ENCODE measurements at places on chromosomes 4 and X. TPM values are rescaled to one million over a fixed set of nuclear protein-coding genes. Genes with fewer than 3 reads are reported as not detected.

DNA sequence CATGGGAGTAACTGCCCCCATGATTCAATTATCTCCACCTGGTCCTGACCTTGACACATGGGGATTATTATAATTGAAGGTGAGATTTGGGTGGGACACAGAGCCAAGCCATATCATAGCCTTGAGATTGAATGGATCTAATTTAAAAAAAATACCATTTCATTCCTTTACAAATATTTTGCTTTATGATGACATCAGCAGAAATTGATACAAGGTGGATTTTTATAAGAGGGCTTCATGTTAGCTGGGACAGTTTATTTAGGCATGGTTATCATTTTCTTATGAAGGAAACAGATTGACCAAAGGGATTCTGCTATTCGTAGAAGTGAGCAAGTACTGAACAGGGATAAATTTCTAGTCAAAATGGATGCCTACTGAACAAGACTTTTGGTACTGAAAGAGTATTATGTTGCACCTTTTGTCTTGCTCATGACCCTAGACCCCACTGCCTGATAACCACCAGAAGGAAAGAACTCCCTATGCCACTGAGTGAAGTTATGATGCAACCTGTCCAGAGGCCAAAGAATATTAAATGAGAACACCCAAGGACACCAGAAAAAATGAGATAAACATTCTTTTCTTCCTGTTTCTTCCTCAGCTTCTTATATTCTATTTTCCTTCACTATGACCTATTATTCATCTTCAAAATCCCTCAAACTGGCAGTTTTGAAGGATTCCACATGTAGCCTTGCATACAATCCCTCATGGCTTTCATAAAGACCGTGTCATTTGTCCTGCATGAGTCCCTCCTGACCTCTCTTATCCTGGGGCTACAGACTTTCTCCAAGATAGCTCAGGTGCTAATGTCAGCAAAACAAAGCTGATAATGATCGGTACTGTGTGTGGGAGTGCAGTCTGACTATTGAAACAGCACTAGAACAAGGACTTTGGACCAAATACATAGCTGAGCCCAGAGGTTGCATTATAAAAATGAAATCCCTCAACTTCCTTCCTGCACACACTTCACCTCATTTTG is 118.3 kb downstream of the AFF2 start:
- no peak for DNase-seq

DNA sequence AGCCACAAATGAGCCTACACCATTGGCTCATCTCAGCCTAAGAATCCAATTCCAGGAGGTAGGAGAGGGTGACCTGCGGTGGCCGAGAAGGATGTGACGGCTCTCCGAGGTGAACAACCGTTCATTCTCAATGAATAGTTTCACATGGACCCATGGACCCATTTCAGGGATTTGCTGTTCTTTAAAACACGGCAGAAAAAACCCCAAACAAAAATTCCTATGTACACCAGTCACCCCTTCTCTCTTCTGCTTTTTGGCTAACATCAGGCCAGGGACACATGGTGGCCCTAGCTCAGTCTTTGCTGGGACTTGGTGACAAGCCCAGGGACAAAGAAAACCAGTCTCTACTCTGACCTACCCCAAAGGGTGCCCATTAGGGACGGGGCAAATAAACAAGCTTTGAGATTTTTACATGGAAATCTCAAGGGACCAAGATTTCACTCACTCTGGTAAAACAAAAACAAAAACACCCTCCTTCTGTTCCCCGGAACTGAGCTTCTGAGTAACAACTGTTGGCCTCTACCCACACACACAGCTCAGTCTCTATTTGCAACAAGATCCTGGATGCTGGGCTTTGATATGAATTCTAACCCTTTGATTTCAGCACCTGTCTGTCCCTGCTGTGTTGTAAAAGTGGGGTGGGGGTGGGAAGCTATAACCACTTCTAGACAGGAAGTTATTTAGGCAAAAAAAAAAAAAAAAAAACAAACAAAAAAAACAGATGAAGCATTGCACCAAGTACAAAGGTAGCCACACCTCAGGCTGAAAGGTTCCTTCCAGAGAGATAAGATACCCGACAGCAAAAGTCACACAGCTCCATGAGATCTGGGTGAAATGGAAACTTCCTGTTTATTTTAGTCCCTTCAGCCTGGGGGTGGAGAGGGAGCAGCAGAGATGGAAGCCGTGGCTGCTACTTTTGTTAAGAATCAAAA is 49.0 kb downstream of the DDX3X start:
- DNase-seq: peak; percentile 51

TENM3 gene
- total RNA-seq: 13.8 TPM

- DNase-seq: no peak
These were observed 270.5 kb upstream of the GPC4 start for GRCh38 chrX:133685822-133686221.

GRCh38 chr4:71231129-71232055 is 107.4 kb upstream of the SLC4A4 start:
- DNase-seq: no peak

DNA sequence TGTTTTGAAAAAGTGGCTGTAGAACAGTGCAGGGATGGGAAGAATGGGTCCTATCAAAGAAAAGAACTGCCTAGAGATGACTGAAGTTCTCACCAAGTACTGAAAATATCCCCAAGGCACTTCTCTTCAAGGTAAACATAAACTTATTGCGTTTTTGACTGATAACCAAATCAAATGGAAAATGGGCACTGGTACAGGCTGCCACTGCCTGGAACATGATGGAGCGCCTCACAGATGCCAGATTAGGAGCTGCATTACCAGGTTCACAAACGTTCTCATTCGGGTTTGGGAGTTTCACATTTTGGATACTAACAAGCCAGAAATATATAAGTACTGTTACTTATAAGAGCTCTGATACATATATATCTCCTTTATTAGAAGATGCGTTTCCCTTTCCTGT is 141.3 kb downstream of the CBR4 start:
- DNase-seq: no peak

DNA sequence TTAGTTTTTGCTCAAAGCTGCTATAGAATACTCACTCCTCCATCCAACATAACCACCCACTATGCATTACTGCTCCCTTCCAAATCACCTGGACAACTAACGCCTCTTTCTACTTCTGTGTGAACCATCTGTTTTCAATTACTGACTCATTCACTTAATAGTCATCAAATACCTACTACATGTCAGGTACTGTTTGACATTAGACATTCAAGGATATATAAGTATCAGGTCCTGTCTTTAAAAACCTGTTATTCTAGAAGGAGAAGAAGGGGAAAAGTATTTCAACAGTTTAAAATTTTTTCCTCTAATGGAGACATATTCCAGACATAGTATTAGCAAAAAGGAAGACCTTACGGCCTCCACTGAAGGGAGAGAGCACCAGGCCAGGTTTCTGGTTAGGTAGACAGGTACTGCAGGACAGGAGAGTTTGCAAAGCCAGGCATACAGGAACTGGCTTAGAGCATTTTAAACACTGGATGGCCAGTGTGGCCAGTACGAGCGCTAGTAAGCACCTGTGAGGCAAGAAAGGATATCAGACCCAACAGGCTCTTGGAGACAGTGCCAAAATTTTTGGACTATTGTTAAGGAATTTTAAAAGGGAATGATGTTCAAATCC is 39.0 kb downstream of the SH3RF1 start:
- DNase-seq: no peak

CT45A6 gene
- total RNA-seq: not detected

DNA sequence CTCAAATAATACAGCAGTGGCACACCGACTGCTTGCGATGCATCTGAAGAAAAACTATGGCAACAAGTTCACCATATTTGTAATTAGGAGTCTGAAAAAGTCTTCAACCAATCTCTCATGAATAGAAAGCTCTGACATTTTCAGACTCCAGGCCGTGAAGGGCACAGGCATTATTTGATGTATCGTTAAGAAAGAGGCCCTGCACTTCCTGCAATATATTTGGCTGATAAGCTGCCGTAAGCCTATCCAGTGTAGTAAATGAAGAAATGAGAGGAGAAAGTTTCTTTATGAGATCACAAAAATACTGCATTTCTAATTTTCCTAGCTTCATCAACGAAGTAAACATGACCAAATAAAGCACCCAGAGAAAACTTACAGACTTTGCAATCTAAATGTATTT is 613.8 kb upstream of the TECRL start:
- DNase-seq: no peak

ASB9 gene
- 24.5 TPM for total RNA-seq

DNA sequence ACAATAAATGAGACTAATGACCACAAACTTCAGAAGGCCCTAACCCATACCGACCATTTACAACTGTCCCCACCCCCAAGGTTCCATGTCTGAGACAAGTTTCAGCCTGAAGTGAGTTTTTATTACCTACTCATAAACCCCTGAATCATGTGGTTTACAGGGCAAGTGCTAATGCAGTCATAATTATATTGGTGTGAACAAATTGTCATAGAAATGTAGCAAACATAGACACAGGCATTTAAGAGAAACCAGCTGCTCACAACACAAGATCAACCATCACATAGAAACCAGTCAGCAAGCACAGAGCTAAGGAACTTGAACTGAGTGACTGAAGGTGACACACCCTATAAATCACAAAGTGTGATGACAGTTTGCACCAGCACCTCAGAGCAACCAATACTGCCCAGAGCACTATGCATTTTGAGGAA is 173.8 kb upstream of the MID1 start:
- no peak for DNase-seq

MAGEA10 gene
- total RNA-seq: not detected

- DNase-seq: no peak
These were observed 11.0 kb downstream of the PKD2 start for GRCh38 chr4:88018466-88018865.

DNA sequence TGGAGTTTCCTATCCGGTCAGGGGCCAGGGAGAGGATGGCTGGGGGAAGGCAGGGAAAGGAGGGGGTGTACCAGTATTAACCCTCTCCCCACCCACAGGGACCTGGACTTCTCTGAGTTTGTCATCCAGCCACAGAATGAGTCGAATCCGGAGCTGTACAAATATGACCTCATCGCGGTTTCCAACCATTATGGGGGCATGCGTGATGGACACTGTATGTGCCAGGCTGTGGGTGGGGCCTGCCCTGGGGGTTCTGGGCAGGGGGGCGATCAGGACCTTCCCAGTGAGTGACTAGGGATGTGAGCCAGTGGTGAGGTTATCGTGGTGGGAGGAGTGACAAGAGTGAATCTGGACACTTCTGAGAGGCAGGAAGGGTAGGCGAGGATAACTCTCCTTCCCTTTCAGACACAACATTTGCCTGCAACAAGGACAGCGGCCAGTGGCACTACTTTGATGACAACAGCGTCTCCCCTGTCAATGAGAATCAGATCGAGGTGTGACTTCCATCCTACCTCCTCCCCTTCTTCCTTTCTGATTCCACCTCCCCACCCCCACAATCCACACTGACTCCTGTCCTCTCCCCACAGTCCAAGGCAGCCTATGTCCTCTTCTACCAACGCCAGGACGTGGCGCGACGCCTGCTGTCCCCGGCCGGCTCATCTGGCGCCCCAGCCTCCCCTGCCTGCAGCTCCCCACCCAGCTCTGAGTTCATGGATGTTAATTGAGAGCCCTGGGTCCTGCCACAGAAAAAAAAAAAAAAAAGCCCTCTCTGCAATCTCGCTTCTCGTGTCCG is 14.6 kb downstream of the USP11 start:
- DNase-seq: no peak

DNA sequence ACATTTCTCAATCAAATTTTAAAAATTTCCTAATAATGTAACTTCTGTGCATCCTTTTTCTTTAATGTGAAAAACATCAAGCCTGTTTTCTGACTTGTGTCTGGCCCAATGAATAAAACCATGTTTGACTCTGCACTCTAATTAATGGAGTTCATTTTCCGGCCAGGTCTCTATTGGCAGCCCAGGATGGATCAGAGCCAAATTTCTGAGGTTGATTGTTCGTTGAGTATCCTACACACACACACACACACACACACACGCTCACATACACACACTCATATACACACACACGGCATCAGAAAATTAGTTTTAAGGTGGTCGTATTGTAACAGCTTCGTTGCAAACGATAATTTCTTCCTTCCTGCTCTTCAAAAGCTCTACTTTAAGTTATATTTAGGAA is 28.9 kb upstream of the TLL1 start:
- no peak for DNase-seq

DNA sequence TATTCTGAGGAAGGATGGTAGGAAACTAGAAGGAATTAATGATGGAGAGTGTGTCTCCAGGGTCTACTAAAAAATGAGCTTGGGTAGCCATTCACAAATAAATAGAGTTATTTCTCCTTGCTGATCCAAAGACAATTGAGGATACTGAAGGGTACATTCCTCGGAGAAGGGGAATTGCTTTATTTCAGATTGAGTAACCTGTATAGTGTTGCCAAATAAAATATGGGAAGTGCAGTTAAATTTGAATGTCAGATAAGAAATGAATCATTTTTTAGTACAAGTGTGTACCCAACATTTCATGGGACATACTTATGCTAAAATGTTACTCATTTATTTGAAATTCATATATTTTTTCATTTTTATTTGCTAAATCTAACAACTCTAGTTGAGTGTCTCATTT is 16.0 kb upstream of the VSIG1 start:
- DNase-seq: no peak

SYP gene
- total RNA-seq: 0.92 TPM

ARSJ gene
- total RNA-seq: 0.95 TPM

- DNase-seq: no peak
These were observed 40.7 kb downstream of the TNIP2 start for GRCh38 chr4:2715426-2715825.

- no peak for DNase-seq
These were observed 508.5 kb downstream of the MID1IP1 start for GRCh38 chrX:39309721-39310152.

DNA sequence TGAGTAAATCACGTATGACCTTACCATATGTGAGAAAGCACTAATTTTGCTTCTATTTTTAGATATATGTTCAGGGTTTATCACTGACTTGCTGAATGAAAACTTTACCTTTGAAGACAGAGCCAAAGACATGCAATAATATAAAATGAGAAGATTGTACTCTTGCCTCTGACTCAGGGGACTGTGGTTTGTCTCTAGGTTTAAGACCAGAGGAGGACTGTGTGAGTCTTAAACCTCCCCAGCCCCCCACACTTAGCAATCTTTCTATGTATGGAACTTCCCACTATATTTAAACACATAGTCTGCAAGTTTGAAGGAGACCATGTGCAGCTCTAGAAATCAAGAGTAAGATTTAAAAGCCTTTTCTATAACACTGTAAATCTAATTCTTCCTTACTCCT is 368.7 kb upstream of the FAM241A start:
- no peak for DNase-seq

DNA sequence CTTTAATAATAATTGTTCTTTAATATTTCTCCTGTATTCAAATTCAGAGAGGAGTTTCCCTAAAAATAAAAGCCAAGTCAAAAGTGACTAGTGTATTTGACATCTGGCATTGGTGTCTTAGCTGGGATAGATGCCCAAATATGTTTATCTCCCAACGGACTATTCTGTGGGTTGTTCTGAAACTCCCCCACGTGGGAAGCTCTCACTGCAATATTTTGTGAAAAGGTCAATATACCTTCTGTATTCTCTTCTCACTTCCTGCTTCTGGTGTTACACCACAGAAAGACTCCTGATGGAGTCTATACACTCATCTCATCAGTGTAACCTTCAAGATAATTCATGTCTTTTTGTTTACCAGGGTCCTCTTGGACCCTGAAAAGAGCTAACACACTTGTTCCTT is 2052.8 kb upstream of the TENM3 start:
- no peak for DNase-seq
